Hematopoietic multipotent progenitor cell treated with erythropoietin and hydrocortisone succinate and interleukin-3 and kit ligand, for 6 days (in vitro differentiated cells): ENCODE measurements at places on chromosomes 6 and 20.

DNA sequence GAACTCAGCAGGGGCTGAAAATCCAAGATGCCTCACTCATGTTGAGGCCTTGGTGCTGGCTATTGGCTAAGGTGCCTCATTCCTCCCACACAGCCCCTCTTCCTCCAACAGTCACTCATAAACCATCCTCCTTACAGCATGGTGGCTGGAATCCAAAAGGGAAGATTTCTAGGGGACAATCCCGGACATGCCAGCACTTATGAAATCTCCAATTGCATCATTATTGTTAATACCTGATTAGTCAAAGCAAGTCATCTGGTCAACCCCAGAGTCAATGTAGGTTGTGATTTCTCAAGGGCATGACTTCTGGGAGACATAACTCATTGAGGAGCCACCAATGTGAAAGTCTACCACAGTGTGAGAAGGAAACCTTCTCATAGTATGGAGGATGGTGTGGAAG, 506.6 kb upstream of the NOX3 start:
- DNase-seq: no peak

GRCh38 chr6:40000964-40001515, 66.8 kb upstream of the MOCS1 start:
- DNase-seq: no peak

DNA sequence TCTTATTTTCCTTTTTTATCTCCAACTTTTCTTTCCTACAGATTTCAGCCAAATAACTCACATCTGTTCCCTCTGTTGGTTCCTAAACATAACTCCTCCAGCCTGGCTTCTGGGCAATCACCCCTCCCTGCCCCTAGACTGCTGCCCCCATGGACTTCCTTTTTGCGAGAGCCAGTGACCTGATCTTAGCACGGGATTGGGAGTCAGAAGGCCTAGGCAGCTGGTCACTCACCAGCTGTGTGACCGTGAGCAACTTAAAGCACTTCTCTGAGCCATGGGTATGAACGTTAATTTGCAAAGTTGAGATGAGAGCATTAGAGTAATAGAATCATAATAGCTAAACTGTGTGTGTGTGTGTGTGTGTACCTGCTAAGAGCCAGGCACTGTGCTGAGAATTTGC, 4.5 kb upstream of the MMP9 start:
- DNase-seq: no peak

- DNase-seq: no peak
These were observed 2.8 kb upstream of the MC3R start for GRCh38 chr20:56245761-56246160.

DNA sequence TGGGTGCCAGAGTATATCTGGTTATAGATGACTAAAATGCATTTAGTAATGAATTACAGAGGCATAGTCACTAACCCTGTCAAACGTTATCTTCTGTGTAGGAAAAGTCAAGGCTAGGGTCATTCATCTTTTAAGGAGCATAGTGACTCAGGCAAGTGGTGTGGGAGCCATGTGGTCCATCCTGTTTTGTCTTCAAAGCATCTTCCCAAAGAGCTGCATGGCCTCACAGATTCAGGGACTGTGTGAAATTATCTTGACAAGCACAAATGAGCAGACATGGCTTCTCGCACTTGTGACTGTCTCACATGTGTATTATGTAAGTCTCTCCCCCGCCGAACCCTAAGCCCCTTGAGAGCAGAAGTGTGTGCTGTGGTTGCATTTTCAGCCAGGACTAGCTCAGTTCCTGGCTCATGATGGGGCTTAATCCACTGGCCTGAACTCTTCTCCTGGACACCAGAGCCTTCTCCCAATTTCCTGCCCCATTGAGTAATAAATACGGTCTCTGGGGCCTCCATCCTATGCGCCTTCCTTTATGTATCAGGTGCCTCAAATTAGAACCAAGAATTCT, 769.1 kb downstream of the QKI start:
- DNase-seq: no peak

GRCh38 chr20:53664121-53664520, 70.5 kb upstream of the ZNF217 start:
- no peak for DNase-seq

DNA sequence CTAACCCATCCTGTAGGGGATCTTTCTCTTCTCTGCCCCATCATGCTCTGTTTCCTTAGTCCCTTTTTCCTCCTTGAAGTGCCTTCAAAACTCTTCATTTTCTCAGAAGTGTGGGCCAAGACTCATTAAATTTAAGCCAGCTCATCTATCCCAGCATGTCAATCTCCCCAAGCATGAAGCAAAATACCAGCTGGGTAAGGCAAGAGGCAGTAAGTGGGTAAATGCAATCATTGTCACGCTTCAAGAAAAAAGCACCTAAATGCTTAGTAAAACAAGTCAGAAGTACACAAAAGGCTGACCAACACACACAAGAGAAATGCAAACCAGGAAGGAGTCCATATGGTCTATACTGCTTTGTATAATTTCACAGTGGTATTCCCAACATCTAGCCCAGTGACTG, 61.5 kb downstream of the COL12A1 start:
- DNase-seq: no peak

- no peak for DNase-seq
These were observed 89.5 kb upstream of the PHACTR1 start for GRCh38 chr6:12627053-12627452.

DNA sequence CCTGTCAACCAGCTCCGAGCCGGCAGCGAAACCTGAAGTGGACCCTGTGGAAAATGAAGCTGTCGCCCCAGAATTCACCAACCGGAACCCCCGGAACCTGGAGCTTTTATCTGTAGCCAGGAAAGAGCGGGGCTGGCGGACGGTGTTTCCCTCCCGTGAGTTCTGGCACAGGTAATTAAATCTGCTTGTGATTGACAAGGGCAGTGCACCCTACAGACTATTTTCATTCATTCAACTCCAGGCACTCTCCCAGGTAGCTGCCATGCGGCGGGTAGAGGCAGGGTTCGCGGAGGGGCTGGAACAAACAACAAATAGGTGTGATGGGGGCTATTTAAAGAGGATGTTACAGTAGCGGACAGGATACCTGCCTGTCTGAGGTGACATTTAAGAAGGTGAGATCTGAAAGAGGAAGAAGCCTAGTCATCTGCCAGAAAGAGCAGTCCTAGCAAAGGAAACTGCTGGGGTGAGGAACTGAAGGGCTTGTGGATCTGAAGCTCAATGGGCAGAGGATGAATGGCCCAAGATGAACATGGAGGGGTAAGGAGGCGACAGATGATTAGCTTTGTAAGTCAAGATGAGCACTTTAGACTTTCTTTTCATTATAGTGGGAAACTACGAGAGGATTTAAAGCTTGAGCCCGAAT, 810 bp downstream of the MRPL18 start:
- peak; percentile 31 for DNase-seq

DNA sequence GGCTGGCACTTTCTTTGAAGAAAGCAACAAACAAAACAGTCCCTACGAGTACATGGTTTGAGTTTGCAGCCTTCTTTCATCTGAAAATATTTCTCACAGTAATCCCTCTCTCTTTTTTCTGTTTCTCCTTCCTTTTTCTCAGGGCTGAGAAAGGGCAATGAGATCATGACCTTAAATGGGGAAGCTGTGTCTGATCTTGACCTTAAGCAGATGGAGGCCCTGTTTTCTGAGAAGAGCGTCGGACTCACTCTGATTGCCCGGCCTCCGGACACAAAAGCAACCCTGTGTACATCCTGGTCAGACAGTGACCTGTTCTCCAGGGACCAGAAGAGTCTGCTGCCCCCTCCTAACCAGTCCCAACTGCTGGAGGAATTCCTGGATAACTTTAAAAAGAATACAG, 80.7 kb upstream of the CLDN20 start:
- DNase-seq: no peak

GRCh38 chr20:17939622-17940223, 28.9 kb downstream of the SNX5 start:
- peak; percentile 50 for DNase-seq

DNA sequence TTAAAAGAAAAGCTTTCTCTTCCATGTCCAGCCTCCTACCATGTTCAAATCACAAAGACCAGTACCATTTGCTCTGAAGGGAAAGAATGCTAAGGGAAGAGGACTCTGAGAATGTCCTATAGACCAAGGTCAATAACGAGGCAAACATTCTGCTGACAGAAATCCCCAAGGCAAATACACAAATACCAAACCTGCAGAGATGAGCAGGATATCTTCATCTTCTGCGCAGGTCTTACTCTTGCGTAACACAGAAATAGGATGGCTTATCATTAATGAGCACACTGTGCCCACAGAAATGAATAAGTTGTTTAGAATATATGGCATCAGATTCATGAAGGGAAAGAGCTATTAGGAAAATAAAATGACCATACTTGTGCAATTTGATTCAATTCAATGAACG, 137.3 kb downstream of the BTBD9 start:
- DNase-seq: no peak
